ENCODE measurements at places on chromosomes 11 and 22. TPM values are rescaled to one million over a fixed set of nuclear protein-coding genes. Genes with fewer than 3 reads are reported as not detected.

- no peaks in the 10 kb centered on the region for H3K36me3 ChIP-seq
- H3K27ac ChIP-seq, result no peak overlapping the region
- H3K4me1 ChIP-seq, result no peaks in the 10 kb centered on the region
- H3K4me3 ChIP-seq, result no peak overlapping the region
These were observed 1.3 kb upstream of the GDPD4 start for GRCh38 chr11:77302752-77303151.

- DNase-seq, result no peak
- H3K4me1 ChIP-seq, result peaks cover 4% of the 10 kb centered on the region
- no peaks in the 10 kb centered on the region for H3K36me3 ChIP-seq
- H3K27ac ChIP-seq, result no peak overlapping the region
These were observed 112.1 kb upstream of the SPON1 start for GRCh38 chr11:13850231-13851005.

GRCh38 chr11:92845805-92846204 is 123.6 kb upstream of the MTNR1B start:
- no peak overlapping the region for H3K27ac ChIP-seq
- no peaks in the 10 kb centered on the region for H3K27me3 ChIP-seq
- no peaks in the 10 kb centered on the region for H3K4me1 ChIP-seq
- no peak overlapping the region for H3K4me3 ChIP-seq

- DNase-seq, result no peak
- no peaks in the 10 kb centered on the region for H3K4me1 ChIP-seq
- H3K36me3 ChIP-seq, result peaks cover 67% of the 10 kb centered on the region
These were observed 42.0 kb upstream of the TTC36 start for GRCh38 chr11:118485273-118485672.

GRCh38 chr11:9687711-9688477 is 24.0 kb downstream of the SWAP70 start:
- peaks cover 50% of the 10 kb centered on the region for H3K36me3 ChIP-seq
- H3K4me3 ChIP-seq, result no peak overlapping the region
- H3K27ac ChIP-seq, result peak overlapping the region; percentile 96
- peaks cover 88% of the 10 kb centered on the region for H3K4me1 ChIP-seq

Gene CHRM1
- not detected for total RNA-seq

Gene FGF19
- total RNA-seq, result not detected

DNA sequence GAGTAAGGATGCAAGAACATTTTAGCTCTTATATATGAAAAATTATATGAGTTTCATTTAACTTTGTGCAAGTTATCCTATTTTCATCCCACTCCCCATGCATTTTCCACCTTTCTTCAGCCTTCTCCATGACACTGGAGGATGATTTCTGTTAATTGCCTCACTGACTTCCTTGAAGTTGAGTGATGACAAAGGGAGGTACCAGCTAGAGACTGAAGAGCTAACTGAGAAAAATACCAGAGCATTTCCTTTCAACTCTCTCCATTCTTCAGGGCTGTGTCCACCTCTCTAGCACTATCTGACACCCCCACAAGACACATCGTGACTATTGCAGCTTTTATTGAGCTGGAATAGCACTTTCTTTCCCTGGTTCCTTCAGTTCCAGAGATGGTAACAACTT is 711.6 kb upstream of the LRRC4C start:
- no peak overlapping the region for H3K27ac ChIP-seq
- no peaks in the 10 kb centered on the region for H3K4me1 ChIP-seq
- no peak for DNase-seq
- H3K27me3 ChIP-seq, result no peaks in the 10 kb centered on the region
- H3K4me3 ChIP-seq, result no peak overlapping the region
- H3K36me3 ChIP-seq, result no peaks in the 10 kb centered on the region

Gene OR52N4
- total RNA-seq, result 2.1 TPM

DNA sequence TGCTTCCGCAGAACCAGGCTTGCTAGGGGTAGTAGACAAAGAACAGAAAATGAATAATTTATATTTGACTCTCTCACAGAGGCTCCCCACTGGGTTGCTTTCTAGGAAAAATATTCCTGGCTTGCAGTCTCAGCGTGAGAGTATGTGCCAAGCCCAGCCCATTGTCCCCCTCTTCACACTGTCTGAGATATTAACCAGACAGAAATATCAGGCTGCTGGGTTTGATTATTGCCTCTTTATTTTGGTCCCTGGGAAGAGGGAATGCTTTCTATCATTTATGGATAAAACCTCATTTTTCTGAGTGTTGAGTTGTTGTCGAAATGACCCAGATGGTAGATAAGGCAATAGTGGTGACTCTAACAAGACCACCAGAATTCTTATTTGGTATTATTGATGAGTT is 367.9 kb downstream of the METTL15 start:
- DNase-seq, result no peak
- no peak overlapping the region for H3K27ac ChIP-seq
- no peaks in the 10 kb centered on the region for H3K36me3 ChIP-seq
- H3K4me1 ChIP-seq, result no peaks in the 10 kb centered on the region
- H3K27me3 ChIP-seq, result no peaks in the 10 kb centered on the region

DNA sequence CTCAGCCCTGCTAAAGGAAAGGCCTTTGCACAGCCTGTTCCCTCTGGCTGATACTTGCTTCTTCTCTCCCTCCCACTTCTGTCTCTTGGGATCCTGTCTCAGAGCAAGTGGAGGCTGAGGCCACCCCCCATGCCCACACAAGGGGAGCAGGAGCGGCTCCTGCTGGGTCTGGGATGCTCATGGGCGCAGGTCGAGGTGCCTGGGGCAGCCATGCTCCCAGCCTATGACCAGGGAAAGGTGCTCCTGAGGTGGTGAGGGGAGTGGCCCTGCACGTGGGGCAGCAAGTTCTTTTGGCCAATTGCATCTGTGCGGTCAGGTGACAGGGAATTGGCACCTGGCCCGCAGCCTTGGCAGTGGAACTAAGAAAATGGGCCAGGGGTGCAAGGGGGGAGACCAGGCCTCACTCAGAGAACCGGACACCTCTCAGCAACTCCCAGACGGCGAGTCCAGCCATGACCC is 1.5 kb downstream of the MAPK11 start:
- H3K27ac ChIP-seq, result no peak overlapping the region
- H3K4me1 ChIP-seq, result peaks cover 31% of the 10 kb centered on the region
- DNase-seq, result no peak
- H3K4me3 ChIP-seq, result no peak overlapping the region
- H3K27me3 ChIP-seq, result peaks cover 23% of the 10 kb centered on the region

DNA sequence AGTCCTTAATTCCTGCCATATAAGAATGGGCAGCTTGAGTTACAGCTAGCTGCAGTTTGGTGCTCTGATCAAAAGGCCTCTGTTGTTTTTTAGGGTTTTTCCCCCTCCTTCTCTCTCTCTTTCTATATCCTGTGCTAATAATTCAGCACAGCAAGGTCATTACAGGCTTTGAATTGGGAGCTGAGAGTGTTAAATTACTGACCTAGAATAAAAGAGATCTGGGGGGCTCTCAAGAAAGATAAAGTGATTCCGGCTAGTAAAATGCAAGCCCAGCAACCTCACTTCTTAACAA is 84.9 kb downstream of the CSTPP1 start:
- H3K27me3 ChIP-seq, result no peaks in the 10 kb centered on the region
- no peaks in the 10 kb centered on the region for H3K4me1 ChIP-seq
- no peak for DNase-seq
- no peak overlapping the region for H3K4me3 ChIP-seq
- H3K36me3 ChIP-seq, result no peaks in the 10 kb centered on the region

DNA sequence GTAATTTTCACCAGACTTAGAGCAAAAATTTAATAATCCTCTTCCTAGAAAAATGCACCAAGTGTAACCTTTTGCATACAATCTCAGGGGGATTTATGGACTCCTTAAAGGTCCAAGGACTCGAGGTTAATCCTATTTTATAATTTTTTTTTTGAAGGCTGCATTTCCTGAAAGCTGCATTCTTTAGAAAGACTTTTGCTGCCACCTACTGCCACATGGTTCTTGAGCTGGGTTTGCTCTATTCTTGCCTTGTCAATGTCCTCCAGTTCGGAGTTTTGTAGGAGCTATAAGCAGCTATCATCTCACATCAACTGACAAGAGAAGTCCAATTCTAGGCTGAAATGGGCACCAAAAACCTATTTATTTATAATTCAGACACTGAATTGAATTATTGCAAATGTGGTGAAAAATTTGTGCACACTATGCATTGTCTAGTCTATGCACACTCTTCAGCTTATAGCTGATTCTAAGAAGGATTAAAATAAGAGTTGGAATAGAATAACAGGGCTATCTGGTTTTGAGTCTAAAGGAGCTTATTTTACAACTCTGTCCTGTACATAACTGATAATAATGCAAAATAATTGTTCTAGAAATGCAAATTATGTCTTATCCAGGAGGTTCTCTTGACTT is 31.3 kb downstream of the TRAF6 start:
- H3K4me3 ChIP-seq, result no peak overlapping the region
- no peaks in the 10 kb centered on the region for H3K4me1 ChIP-seq
- H3K27ac ChIP-seq, result no peak overlapping the region
- H3K27me3 ChIP-seq, result no peaks in the 10 kb centered on the region

GRCh38 chr11:74988541-74989259 is at the start of gene NEU3:
Gene NEU3 (plus strand): TSS chr11:74988933. CDS start chr11:74989061, 128 bp downstream.
- no peaks in the 10 kb centered on the region for H3K36me3 ChIP-seq
- peak within 1 kb of the TSS; percentile 99 for H3K4me3 ChIP-seq
- H3K4me1 ChIP-seq, result peaks cover 28% of the 10 kb centered on the region
- peak; percentile 88 for DNase-seq
- peak within 1 kb of the TSS; percentile 93 for H3K27ac ChIP-seq
- no peaks in the 10 kb centered on the region for H3K27me3 ChIP-seq

DNA sequence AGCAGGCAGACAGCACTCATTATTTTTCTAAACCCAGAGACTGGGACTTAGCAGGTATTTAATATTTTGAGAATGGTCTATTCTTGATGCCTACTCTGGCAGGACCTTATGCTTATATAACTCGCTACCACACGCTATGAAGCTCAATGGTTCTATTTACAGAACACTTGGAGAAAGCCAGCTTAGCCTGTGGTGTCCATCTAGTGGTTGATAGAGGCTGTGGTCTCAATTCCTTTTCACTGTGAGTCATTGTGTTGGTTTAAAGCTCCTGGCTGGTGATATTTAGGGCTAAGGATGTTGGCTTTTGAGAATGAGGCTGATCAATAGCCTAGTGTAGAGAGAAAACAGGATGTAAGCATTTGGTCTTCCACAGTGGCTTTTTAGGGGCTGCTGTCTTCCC is 206.4 kb downstream of the DBX1 start:
- DNase-seq, result no peak
- no peak overlapping the region for H3K4me3 ChIP-seq
- H3K27me3 ChIP-seq, result no peaks in the 10 kb centered on the region
- H3K27ac ChIP-seq, result no peak overlapping the region
- no peaks in the 10 kb centered on the region for H3K36me3 ChIP-seq

DNA sequence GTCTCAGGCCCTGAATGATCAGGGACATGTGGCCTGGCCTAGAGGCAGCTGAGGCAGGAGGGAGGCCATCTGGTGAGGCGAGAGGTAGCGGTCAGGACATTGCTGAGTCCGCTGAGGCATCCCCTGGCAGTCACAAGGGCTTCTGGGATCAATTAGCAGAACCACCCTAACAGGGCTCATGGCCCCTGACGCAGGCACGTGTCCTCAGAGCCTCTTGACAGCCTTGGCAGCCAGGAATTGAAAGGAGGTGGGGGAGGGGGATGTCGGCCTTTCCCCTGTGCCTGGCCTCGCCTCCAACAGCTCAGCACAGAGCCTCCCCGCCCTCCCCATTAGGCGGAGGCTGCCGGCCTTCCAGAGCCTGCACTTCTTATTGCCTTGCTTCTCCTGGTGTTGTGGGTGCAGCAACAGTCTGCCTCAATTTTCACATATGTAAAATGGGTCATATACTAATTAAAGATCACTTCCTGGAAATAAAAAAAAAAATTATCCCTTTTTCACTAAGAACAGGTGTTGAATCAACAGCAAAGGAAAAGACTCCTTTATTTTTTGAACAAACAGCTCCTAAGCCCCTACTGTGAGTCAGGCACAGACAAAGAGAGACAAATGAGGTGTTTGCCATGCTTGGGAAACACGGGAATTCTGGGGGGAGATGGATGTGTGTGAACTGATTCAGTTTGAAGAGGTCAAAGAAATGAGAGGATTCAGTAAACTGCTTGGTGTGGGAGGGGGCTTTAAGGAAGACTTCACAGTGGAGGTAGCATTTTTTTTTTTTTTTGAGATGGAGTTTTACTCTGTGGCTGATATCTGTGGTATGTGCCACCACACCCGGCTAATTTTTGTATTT is 55.3 kb downstream of the NFAM1 start:
- no peak overlapping the region for H3K27ac ChIP-seq
- no peak for DNase-seq
- peaks cover 21% of the 10 kb centered on the region for H3K27me3 ChIP-seq
- H3K4me1 ChIP-seq, result peaks cover 4% of the 10 kb centered on the region
- H3K36me3 ChIP-seq, result no peaks in the 10 kb centered on the region

DNA sequence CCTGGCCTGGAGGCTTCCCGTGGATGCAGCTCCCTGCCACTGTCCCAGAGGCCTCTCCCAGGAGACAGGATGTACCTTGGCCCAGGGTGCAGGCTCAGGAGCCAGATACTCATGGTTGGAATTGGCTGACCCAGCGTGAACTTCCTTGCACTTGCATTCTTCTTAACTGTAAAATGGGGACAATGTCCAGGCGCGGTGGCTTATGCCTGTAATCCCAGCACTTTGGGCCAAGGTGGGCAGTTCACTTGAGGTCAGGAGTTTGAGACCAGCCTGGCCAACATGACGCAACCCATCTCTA is 20.1 kb upstream of the ST3GAL4 start:
- peaks cover 66% of the 10 kb centered on the region for H3K36me3 ChIP-seq
- H3K4me3 ChIP-seq, result no peak overlapping the region
- H3K27me3 ChIP-seq, result no peaks in the 10 kb centered on the region
- H3K4me1 ChIP-seq, result no peaks in the 10 kb centered on the region
- DNase-seq, result no peak

- H3K27ac ChIP-seq, result no peak overlapping the region
- H3K27me3 ChIP-seq, result no peaks in the 10 kb centered on the region
- no peaks in the 10 kb centered on the region for H3K36me3 ChIP-seq
- DNase-seq, result no peak
- no peak overlapping the region for H3K4me3 ChIP-seq
These were observed 17.5 kb downstream of the FAM227A start for GRCh38 chr22:38638728-38639127.

GRCh38 chr11:60251485-60252212 is 8.7 kb upstream of the MS4A4E start:
- H3K36me3 ChIP-seq, result no peaks in the 10 kb centered on the region
- H3K4me3 ChIP-seq, result no peak overlapping the region
- peaks cover 3% of the 10 kb centered on the region for H3K27me3 ChIP-seq
- no peak for DNase-seq
- H3K4me1 ChIP-seq, result peaks cover 6% of the 10 kb centered on the region
- H3K27ac ChIP-seq, result no peak overlapping the region

GRCh38 chr11:44094260-44094868 is 1.1 kb upstream of the EXT2 start:
- no peak overlapping the region for H3K4me3 ChIP-seq
- peak; percentile 83 for DNase-seq
- no peaks in the 10 kb centered on the region for H3K27me3 ChIP-seq
- no peaks in the 10 kb centered on the region for H3K36me3 ChIP-seq

DNA sequence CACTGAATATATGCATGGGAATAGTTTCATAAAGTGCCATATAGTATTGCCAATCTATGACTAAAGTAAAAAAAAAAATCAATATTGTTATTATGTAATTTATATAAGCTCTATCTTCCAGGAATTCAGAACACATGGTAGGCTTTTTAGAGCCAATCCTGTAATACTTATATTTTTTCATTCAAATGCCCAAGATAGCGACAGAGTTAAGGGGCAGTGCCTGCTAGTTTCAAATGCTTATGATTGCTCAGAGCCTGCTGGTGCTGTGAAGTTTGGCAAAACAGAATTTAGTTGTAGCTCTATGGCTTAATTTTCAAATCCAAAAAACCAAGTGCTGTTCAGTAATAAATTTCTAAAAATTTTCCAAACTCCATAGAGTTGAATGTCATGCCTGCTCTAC is 39.0 kb upstream of the BLID start:
- H3K27ac ChIP-seq, result no peak overlapping the region
- H3K27me3 ChIP-seq, result peaks cover 4% of the 10 kb centered on the region
- H3K36me3 ChIP-seq, result no peaks in the 10 kb centered on the region
- H3K4me1 ChIP-seq, result peaks cover 3% of the 10 kb centered on the region
- H3K4me3 ChIP-seq, result no peak overlapping the region

Measured in B cell (primary cell).